NCI-H524 (cell line): ENCODE measurements at places on chromosomes 16 and 17.
A peak's percentile ranks its signal among the peaks of the same experiment; 100 is the strongest.

- DNase-seq: no peak
These were observed 7.2 kb downstream of the EFCAB5 start for GRCh38 chr17:29948448-29949215.

DNA sequence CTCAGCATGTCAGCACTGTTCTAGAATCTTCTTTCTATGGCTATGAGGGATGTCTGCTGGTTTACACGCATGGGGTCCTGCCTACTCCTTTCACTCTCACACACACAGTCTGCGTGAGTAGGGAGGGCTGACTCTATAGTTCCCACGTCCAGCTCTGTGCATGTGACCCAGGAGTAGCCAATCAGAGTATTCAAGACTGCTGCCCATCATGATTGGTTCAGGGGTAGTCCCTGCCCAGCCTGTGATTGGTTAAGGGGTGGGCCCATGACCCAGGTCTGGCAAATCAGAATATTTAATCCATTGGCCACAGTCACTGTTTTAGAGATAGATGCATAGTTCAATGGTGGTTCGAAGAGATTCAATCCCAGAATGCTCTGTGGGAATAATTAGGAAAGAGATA lies 151.3 kb upstream of the IRX3 start:
- DNase-seq: no peak

- no peak for DNase-seq
These were observed 56.5 kb upstream of the CLEC18A start for GRCh38 chr16:69894676-69895075.

GRCh38 chr17:75615301-75615700 lies 17.9 kb upstream of the SMIM5 start:
- DNase-seq: no peak

DNA sequence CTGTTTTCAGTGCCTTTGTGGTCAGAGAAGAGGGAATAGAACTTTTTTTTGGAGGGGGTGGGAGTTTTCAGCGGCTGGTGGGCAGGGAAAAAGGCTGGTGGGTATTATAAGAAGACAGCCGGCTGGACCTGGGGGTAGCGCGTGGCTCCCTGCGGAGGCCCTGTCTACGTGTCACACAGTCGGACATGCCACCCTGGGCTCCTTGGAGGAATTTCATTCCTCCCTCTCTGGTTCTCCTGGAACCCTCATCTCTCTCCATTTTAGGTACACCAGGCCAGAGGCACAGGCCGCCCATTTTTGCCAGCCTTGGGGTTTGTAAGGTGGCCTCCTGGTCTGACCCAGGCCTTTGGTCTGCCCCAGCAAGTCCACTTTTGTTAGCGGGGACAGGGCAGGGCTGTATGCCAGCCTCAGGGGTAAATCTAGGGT lies 908 bp downstream of the FKBP10 start:
- DNase-seq: no peak

DNA sequence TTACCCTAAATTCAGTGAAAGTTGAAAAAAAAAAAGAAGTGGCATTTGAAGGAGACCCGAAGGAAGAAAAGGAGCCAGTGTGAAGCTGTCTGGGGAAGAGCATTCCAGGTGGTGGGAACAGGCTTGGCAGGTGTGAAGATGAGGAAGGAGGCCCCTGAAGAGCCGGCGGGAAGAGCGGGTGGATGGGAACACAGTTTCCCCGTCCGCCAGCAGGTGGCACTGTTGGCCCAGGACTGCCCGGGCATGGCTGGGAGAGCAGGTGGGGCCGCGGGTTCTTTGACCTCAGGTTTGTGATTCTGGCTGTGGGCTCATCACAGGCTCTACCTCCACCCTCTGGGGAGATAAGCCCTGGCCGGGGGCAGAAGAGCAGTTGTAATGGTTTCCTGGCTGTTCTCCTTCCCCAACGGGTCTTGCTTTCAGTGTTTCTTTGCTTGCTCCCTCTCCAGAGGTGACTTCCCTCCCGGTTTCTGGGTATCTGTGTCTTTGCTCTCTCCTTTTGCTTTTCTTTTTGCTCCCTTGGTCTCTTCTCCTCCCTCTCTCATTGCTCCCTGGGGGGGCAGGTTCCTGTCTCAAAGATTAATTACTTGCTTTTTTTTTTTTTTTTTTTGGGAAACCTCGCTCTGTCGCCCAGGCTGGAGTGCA lies 32.3 kb downstream of the RAP1GAP2 start:
- peak; percentile 60 for DNase-seq

- no peak for DNase-seq
These were observed 7.7 kb downstream of the IGSF6 start for GRCh38 chr16:21644674-21645073.

- no peak for DNase-seq
These were observed 563 bp downstream of the ZNF771 start for GRCh38 chr16:30407804-30408534.

DNA sequence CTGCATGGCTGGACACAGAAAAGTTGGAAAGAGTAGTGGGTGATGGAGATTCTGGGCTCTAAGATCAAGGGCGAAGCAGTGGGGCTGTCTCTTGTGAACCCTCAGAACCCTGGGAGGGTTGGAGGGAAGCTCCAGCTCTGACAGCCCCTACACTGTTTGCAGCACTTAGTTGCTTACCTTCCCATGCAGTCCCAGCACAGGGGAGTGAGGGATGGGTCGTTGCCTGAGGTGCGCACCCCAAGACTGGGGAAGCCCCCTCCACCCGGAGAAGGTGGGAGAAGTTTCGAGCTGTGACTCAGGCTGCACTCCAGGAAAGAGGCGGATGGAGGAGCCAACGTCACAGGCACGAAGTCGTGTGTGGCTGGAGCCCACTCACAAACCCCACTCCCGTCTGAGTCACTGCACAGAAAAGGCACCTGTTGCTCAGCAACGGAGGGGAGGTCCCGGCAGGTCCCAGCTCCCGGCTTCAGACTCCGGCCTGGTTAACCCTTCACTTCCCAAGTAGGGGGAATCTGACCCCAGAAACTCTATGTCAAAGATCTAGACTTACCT lies 60.1 kb downstream of the AIPL1 start:
- no peak for DNase-seq

GRCh38 chr17:71071837-71072236 lies 902.5 kb downstream of the KCNJ2 start:
- DNase-seq: no peak

- peak; percentile 51 for DNase-seq
These were observed 44.1 kb downstream of the COG7 start for GRCh38 chr16:23408823-23409298.

- no peak for DNase-seq
These were observed 3.7 kb downstream of the VEZF1 start for GRCh38 chr17:57984261-57984890.

GRCh38 chr17:67312265-67312664 lies 54.1 kb downstream of the PSMD12 start:
- DNase-seq: no peak

GRCh38 chr16:2925951-2926649 lies 14.4 kb downstream of the FLYWCH1 start:
- no peak for DNase-seq

- DNase-seq: no peak
These were observed 11.8 kb downstream of the GNPTG start for GRCh38 chr16:1363501-1364041.
